ENCODE measurements at places on chromosomes 1 and 21.

DNA sequence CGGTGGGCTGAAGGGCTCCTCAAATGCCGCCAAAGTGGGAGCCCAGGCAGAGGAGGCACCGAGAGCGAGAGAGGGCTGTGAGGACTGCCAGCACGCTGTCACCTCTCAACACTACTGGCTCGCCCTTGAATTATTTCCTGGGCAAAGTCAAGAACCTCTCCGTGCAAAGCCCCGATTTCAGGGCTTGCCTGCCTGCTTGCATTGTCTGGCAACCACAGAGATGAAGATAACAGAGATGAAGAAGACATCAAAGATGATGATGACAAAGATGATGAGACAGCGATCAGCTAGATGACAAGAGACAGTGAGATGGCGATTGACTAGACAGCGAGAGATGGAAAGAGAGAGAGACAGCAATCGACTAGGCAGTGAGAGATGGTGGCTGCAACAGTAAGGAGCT, 976.5 kb downstream of the ADGRL2 start:
- DNase-seq: no peak

DNA sequence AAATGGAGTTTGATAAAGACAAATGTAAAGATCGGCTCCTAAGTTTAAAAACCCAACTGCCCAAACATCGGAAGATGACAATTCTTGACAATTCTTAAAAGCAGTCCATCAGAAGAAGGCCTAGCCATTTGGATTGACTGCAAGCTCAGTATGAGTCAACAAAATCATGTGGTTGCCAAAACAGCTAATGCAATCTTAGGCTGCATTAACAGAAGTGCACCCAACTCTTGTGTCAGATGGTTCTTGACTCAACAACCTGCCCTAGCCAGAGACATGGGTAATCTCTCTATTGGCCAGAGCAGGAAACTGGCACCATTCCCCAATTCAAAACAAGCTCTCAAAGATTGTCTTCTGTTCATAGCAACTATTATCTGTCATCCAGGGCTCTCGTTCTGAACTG, 9.9 kb upstream of the NCF2 start:
- DNase-seq: no peak

- no peak for DNase-seq
These were observed 108.6 kb upstream of the COP1 start for GRCh38 chr1:176315519-176316220.

DNA sequence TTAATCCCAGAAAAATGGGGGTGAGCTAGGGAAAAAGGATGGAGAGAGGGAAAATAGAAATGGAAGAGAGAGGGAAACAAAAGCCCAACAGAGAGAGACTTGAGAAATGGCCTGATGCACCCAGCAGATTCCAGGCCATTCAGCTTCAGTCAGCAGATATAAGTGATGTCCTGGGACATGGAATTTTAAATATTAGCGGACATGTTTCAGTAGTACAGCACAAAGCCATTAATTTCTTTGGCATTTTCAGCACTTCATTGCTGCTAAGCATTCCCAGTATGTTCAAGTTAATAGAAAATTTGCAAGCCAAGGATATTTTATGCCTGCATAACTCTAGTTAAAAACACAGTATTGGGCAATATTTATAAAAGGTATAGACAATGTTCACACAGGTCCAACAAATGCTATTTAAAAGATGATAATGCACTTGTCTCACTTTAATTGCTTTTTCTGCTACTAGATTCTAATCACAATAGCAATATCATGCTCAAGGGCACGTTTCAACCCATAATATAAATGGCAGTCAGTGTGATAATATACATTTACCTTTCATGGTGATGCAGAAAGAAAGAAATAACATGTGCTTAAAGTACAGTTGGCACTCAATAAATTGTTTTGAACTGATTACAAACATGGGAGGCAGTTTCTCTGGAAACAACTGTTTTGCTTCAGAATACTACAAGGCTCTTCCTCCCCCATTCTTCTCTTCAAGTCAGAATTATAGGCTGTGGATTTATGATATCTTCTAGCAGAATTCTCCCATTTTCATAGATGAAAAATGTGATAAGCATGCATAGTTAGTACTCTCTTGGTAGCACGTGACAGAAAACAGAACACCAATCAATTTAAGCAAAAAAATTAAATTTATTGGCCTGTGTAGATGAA, 108.1 kb upstream of the MAGI3 start:
- no peak for DNase-seq

DNA sequence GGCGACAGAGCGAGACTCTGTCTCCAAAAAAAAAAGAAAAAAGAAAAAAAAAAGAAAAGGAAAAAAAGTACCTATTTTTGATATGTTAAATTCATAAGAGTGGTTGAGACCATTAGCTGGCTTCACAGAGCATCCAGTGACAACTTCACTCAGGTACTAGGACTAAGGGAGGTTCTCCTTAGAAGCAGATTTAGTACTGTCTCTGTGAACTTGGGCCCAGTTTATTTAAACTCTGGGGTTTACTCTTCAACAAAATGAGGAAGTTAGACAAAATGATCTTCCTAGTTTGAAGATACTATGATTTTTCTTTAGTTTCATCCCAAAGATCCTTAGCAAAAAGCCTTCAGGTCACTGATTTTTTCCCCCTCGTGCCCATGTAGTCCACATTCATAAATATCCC, 21.2 kb downstream of the MACO1 start:
- DNase-seq: no peak

- no peak for DNase-seq
These were observed 21.8 kb downstream of the RSPH1 start for GRCh38 chr21:42474043-42474831.

DNA sequence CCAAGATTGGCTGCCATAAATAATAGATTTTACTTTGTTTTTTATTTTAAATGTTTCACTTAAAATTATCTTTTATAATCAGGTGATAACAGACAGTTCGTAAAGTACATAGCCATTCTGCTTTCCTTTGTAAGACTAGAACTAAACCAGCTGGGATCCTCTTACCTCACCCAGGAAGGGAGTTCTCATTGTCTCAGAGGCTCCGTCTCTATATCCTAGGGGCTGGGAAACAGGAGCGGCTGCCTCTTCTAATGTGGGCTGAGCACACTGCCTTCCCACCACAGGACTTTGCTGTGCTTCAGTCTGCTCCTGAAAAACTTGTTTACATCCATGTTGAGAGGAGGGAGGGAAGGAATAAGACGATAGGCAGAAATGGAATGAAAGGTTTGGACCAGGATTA, 45.6 kb upstream of the PGD start:
- no peak for DNase-seq

DNA sequence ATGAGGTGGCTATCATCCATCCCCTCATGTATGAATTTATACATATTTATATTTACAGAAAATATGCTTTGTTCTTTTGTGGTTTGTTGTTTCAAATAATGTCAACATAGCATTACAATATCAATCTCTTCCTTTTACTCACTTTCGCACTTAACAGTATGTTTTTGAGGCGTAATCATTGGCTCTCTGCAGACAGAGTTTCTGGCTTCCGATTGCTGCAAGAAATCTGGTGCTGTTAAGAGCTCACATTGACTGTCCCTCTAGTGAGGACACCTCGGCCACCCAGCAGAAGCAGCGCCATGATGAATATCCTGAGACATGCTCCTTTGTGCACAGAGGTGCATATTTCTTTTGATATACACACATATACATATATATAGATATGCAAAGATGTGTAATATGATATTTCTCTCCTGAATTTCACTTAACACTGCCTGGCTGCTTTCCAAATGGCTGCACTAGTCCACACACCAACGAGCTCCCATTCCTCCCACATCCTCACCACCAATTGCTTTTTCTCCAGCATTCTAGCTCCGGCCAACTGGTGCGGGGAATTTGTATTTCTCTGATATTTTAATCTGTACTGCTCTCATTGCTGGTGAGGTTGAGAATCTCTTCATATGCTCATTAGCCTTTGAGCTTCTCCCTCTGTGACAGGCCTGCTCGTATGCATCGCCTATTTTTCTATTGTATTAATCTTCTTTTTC, 248.4 kb downstream of the SIPA1L2 start:
- no peak for DNase-seq

- no peak for DNase-seq
These were observed 166.3 kb upstream of the NR5A2 start for GRCh38 chr1:199861020-199861795.

- no peak for DNase-seq
These were observed 554.6 kb downstream of the SMYD3 start for GRCh38 chr1:245952383-245953026.

DNA sequence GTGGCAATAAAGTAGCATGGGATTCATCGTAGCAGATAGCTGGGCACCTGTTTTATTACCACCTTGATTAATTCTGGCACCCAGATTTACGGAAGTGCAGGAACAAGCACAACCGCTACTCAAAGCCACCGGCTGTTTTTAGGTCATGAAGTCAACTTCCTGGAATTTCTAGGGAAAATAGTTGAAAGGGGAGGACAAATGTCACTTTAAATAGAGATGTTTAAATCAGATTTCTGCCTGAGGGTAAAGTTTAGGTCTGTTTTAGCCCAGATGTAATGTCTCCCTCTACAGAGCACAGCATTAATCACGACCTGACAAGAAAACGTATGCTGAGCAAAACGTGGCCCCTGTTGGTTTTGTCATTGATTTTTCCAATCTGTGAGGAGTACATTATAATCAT, 8.0 kb downstream of the ADGRL2 start:
- no peak for DNase-seq

DNA sequence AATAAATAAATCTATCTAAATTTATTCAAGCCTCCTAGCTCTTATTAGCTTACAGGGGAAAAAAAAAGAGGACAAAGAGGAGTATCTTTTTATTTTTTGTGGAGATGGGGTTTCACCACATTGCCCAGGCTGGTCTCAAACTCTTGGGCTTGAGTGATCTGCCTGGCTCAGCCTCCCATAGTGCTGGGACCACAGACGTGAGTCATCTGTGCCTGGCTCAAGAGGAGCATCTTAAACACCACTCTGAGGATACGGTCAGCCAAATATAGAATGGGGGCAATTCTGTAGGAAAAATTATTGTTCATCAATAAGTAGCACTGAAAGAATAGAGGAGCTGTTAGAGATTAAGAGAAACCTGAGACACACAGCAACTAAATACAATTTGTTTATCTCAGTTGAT, 24.1 kb downstream of the SLC45A3 start:
- no peak for DNase-seq

GRCh38 chr1:235597867-235598553, 51.6 kb downstream of the GNG4 start:
- DNase-seq: no peak

DNA sequence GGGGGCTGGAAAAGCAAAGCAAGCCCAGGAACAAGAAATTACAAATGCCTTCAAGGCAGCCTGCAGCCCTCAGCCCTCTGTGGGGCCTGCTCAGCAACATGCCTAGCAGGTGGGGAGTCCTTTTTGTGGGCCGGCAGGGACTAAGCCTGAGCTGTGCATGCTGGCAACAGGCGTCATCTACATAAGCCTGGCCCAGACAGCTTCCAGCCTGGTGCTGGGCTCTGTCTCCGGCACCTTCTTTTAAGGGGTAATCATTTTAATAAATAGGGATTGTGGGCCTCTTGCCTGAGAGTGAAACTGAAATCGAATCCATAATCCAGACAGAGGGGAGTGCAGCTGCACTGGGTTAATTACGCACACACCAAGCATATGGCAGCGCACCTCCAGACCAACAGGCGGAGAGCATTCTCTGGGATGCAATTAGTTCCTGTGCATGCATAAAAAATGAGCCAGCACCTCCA, 96.6 kb downstream of the DDX20 start:
- DNase-seq: no peak

DNA sequence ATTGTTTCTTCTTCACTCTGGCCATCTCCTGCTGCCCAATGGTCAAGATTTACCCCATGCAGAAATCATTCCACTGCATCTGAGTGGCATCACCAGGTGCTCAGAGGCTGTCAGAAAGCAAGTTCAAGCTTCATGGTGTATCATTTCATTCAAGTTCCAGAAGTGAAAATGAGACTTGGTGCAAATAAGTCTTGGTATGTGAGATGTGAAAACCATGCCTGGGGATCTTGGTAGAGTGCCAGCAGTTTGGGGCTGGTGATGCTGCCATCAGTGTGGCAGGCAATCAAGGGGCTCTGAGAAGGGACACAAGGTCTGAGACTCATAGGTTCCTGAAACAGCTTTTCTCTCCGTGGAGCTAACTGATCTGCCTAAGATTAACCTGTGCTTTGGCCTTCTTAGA, 52.0 kb downstream of the CD2 start:
- DNase-seq: no peak

GRCh38 chr1:6080469-6080868, 34.8 kb downstream of the KCNAB2 start:
- DNase-seq: no peak

- no peak for DNase-seq
These were observed 64.0 kb upstream of the SELENON start for GRCh38 chr1:25735956-25736529.
